ENCODE measurements at places on chromosomes 2 and 18.

DNA sequence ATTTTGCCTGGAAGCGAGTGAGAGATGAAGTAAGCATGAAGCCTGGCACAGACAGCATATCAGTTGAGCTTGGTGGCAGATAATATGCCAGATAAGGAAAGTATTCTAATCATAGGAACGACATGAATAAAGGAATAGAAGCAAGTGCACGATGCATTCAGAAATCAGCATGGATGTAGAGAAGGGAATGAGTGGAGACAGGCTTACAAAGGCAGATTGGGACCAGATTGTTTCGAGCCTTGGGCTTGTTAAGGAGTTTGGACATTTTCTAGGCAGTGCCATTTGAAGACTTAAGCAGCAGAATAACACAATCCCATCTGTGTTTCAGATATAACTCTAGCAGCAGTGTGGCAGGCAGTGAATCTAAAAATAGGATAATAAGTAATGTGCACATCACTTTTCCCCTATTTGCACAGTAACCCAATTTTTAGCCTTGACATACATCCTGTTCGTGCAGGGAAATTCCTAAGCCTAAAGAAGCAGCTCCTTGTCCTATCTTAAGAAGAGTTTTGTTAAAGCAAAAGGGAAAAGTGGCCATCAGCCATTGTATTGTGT lies 450.2 kb downstream of the PLCL1 start:
- no peak for DNase-seq

DNA sequence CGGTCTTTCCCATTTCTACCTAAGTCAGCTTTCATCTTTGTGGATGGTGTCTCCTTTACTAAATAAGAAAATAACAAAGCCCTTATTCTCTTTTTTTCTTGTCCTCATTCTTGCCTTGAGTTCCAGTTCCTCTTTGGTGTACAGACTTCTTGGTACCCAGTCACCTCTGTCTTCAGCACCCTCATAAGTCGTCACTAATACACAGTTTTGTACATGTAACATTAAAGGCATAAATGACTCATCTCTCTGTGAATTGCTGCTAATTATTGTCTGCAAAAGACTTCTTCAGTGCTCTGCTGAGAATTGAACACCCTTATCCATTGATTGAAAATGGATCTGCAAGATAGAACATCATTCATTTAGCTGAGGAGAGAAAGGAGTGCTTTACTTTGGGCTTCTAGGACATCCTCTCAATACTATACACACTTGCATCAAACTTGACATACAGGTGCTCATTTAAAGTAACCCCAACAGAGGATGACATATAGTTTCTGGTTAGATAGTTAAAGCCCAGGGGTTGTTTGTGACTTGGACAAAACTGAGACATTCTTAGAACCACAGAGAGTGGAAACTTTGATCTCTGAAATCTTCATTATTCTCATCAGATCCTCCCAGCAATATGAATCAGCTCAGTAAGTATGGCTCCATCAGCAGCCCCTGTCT lies 97.0 kb downstream of the XRCC5 start:
- DNase-seq, result no peak

GRCh38 chr2:162058973-162059668 lies 14.9 kb downstream of the DPP4 start:
- DNase-seq, result no peak

- no peak for DNase-seq
Measured at GRCh38 chr2:19225126-19225525, 133.3 kb downstream of the OSR1 start.

DNA sequence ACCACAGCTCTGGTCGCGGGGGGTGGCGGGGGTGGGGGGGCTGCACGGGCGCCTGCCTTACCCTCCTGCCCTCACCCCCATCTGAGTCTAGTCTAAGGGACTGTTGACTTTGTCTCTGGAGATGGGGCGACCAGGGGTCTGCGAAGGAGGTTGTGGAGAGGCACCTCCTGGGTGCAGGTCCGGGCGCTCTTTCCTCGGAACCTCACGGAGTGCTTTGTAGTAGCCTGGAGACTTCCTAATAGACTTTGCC lies 141.3 kb downstream of the MEIS1 start:
- no peak for DNase-seq

- no peak for DNase-seq
Measured at GRCh38 chr2:230335461-230335863, 8.5 kb downstream of the SP140L start.

GRCh38 chr18:33034212-33034611 lies 261.4 kb upstream of the KLHL14 start:
- no peak for DNase-seq

- no peak for DNase-seq
Measured at GRCh38 chr2:42927334-42928160, 135.2 kb upstream of the HAAO start.

- DNase-seq, result peak; percentile 20
Measured at GRCh38 chr2:37168217-37168981, 11.6 kb upstream of the EIF2AK2 start.

DNA sequence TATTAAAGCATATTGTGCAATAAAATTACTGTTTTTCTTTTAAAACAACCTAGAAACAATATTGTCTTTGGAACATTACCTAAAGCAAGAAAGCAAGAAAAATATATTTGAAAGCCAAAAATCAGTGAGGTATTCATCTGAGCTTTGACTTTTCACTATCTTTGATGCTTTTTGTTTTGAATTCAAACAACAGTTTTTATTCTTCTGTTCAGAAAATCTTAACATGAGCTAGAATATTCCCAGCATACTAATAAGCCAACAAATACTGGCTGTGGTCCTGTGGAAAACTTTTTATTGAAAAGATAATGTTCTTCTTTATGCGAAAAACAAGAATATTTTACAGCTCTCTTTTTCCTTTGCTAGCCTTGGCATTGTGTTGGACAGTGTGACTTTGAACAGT lies 19.8 kb downstream of the FAM171B start:
- no peak for DNase-seq

DNA sequence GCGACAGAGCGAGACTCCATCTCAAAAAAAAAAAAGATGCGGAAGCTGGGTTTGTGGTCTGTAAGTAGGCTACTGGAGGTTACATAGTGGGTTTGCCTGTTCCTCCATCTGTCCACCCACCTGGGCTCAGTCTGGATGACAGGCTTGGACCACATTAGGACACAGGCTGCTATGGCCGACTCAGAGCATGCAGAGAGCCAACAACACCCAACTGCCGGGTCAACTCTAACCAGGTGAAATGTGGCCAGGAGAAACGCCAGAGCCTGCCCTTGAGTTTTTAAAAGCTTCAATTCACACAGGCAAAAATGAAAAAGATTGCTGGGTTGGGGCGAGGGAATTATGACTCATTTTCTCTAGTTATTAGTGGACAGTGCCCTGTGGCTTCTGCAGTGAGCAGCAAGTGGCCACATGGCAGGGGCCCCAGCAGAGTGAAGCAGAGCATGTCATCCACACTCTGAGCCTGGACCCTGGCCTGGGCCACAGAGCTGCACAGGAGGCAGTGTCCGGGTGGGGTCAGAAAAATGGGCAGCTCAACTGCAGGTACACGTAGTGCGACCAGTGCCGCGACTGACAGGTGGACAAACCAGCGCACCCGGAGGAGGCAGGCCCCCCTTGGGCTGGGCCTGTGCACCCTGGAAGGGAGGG lies 67.4 kb downstream of the BIN1 start:
- DNase-seq, result no peak

GRCh38 chr2:85327160-85327821 lies 498 bp downstream of the TGOLN2 start:
- DNase-seq, result peak; percentile 42

GRCh38 chr2:224749136-224749535 lies 33.0 kb upstream of the CCDC195 start:
- no peak for DNase-seq

DNA sequence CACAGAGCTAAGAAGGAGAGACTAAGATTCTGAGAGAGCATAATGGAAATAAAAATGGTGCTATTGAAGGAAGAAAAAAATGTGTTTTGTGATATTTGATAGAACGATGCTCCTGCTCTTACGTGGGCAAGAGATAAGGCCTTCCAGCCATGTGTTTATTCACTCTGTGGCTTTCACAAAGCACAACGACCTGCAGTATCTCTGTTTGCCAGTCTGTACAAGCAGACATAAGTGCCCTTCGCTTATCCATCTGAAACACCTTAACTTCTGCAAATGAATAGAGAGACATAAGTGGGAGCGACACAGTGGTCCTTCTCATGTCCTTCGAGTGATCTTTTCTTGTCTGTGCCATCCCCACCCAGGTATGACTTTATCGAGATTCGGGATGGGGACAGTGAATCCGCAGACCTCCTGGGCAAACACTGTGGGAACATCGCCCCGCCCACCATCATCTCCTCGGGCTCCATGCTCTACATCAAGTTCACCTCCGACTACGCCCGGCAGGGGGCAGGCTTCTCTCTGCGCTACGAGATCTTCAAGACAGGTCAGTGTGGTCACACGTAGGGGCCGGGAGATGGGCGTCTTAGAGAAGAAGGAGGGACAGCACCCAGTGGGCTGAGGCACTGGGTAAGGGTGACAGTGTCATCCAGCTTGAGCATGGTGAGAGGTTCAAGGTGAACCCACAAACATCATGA lies 33.7 kb downstream of the NRP2 start:
- DNase-seq, result no peak

- no peak for DNase-seq
Measured at GRCh38 chr2:106223347-106223746, 29.2 kb upstream of the UXS1 start.

GRCh38 chr2:149586063-149586462 lies 1.5 kb downstream of the MMADHC start:
- DNase-seq, result no peak

GRCh38 chr18:42360716-42361115 lies 405.7 kb downstream of the PIK3C3 start:
- DNase-seq, result no peak

- DNase-seq, result no peak
Measured at GRCh38 chr2:69138793-69139459, 125.9 kb downstream of the ANTXR1 start.

GRCh38 chr2:226674123-226674522 lies 125.5 kb downstream of the IRS1 start:
- DNase-seq, result no peak

DNA sequence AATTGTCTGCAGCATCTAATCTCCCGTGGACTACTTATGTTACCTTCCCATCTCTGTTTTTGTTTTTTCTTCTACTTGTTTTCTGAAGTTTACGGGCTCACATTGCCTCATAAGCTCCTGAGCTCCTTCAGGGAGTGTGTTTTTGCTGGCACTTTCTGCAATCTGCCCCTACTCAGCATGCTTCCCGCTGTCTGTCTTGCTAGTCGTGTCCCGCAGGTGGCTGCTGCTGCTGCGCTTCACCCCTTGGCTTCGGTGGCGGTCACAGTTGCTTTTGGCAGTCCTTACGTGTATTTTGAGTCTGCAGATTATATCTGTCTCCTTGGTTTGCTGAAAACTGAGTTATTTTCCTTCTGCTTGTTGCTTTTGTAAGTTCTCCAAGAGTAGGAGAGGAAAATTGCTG lies 37.3 kb downstream of the FER1L5 start:
- no peak for DNase-seq

- DNase-seq, result no peak
Measured at GRCh38 chr18:31723639-31723989, 37.1 kb downstream of the SLC25A52 start.

- DNase-seq, result no peak
Measured at GRCh38 chr2:19871836-19872235, 29.9 kb downstream of the TTC32 start.

GRCh38 chr2:235024931-235025773 lies 73.3 kb downstream of the SH3BP4 start:
- no peak for DNase-seq

GRCh38 chr2:100248044-100248330 lies 74.3 kb downstream of the LONRF2 start:
- DNase-seq, result no peak

DNA sequence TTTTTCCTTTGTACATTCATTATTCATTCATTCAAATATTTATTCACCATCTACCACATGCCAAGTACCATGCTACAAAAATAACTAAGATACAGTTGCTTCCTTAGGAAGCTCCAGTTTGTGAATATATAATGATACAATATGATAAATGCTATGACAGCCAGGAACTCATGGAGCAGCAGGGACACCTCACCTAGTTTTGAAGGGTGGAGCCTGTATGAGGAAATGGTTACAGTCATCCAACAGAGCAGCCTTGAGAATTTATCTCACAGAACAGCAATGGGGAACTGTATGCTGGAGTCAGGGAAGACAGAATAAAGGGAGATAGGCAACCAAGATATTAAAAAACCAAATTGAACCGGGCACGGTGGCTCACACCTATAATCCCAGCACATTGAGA lies 124.0 kb downstream of the OSBPL1A start:
- no peak for DNase-seq

GRCh38 chr2:41779888-41780287 lies 267.9 kb upstream of the PKDCC start:
- no peak for DNase-seq

DNA sequence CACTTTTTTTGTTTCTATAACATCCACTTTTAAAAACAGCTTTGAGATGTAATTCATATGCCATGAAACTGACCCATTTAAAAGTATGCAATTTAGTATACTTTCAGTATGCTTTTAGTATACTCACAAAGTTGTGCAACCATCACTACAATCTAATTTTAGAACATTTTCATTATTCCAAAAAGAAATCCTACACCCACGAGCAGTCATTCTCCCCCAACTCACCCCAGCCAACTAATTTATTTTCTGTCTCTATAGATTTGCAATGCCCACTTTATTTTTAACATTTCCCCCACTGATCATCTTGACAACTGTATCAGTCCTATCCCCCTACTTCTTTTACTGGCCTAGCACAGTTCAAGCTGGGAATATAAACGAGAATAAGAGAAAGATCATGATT lies 39.1 kb downstream of the FAM98A start:
- no peak for DNase-seq

DNA sequence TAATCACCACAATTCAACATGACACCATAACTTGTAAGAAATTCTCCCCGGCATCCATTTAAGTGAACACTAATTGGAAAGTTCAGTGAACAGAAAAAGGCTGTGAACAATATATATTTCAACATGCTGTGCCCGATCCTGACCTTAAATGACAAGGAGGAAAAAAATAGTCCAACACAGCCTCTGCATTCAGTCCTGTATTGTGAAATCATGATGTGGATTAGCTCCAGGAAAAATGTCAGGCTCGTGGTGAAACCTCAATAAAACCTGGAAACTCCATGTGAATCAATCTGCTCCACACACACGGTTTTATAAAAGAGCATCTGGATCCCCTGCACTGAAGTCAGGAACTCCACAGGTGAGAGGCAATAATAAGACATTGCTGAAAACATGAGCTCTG lies 145.4 kb upstream of the SPOPL start:
- no peak for DNase-seq

- DNase-seq, result no peak
Measured at GRCh38 chr2:27681841-27682240, 18.2 kb downstream of the SLC4A1AP start.

GRCh38 chr2:219906114-219907010 lies 278.9 kb downstream of the SLC4A3 start:
- no peak for DNase-seq

GRCh38 chr2:33378556-33379210 lies 97.8 kb upstream of the RASGRP3 start:
- no peak for DNase-seq

DNA sequence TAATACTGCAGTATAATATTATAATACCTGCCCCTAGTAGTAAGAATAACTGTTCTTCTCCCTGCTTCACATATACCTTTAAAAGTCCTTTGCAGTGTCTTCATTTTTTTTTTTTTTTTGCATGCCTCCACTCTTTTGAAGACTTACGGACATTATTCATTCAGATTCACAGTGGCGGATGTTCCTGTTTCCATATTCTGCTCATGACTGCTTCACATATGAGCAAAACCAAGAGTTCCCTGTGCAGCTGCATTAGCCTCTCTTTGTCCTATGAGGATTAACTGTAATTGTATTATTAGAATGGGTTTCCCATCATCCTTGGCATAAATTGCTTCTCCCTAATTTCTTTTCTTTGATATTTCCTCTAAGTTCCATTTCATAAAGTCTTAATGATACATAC lies 12.8 kb downstream of the IL18RAP start:
- no peak for DNase-seq

Measured in nephron progenitor cell (in vitro differentiated cells).